ENCODE measurements at places on chromosomes 13 and 19.

DNA sequence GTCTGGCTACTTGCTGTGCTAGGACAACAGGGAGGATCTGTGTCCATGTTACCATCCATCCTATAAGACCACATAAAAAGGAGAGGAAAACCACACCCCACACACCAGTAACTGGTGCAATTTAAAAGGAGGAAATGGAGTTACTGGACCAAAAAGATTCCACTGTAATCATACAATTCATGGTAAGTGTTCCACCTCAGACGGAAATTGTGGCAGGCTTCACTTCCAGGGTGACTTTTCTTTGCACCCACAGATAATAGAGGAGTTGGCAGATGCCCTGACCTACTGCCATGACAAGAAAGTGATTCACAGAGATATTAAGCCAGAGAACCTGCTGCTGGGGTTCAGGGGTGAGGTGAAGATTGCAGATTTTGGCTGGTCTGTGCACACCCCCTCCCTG lies 2.4 kb downstream of the AURKC start:
- DNase-seq, result no peak

DNA sequence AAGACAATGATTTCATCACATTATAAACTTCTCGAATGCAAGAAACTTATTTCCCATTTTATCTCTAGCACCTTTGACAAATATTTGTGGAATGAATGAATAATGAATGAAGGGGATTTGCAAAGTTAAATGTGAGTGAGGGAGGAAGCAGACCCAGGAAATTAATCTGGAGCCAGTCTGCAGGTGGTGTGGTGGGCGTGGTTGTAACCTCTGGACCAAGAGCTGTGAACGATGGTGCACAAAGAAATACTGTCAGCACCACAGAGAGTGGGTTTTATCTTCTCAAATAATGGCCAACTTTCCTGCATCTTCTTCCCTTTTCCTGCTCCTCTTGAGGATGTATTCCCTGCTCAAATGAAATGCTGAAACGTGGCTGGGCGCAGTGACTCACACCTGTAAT lies 11.0 kb upstream of the ZNF792 start:
- DNase-seq, result no peak

DNA sequence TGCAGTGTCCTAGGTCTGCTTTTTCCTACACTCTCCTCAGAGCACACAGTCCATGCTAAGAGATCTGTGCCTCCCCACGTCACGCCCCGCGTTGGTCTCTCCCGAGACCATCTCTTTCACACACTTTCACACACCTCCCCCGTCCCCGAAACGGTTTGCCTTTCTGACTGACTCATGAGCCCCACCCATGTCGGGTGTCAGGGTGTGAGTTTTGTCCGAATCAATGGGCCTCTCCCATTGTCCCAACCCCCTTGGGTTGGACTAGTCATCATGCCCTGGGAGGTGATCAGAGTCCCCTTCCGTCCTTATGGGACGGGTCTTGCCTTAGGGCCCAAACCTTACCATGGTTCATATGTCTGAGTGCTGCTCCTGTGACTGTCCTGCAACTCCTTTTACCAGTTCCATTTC lies 214.0 kb upstream of the HTR2A start:
- no peak for DNase-seq

DNA sequence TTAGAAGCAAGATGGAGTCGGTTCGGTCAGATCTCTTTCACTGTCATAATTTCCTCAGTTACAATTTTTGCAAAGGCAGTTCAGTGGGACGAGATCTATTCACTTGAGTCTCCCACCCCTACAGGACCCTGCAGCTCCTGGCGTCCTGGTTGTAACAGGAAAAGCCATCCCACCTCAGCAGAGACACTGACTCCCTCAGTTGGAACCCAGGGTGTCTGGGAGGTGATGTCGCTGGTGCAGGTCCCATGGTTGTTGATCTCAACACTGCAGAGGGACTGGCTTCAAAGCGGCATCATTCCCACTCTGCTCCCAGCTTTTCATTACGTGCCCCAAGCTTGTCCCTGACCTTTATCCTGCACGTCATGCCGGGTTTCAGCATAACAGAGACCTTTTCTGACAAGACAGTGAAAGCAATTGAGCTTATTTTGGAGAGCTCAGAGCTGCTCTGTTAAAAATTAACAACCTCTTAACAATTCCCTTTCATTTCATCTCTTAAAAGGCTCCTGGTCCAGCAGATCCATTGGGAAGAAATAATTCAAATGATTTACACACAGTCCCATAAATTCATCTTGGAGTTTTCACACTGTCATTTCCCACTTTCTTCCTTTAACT lies 17.6 kb upstream of the COG3 start:
- no peak for DNase-seq

DNA sequence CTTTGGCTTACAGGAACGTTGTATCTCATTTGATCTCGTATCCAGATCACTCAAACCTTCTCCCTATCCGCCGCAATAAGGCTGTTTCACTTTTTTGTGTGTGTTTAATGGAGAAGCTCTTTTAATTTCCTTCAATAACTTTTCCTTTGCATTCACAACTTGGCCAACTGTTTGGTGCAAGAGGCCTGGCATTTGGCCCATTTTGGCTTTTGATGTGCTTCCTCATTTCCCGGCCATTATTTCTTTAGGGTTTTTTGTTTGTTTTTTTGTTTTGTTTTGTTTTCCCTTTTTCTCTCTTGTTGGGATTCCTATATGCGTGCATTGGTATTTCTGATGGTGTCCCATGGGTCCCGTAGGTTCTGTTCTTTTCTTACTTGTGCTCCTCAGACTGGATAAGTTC lies 6.1 kb upstream of the UPF3A start:
- no peak for DNase-seq

DNA sequence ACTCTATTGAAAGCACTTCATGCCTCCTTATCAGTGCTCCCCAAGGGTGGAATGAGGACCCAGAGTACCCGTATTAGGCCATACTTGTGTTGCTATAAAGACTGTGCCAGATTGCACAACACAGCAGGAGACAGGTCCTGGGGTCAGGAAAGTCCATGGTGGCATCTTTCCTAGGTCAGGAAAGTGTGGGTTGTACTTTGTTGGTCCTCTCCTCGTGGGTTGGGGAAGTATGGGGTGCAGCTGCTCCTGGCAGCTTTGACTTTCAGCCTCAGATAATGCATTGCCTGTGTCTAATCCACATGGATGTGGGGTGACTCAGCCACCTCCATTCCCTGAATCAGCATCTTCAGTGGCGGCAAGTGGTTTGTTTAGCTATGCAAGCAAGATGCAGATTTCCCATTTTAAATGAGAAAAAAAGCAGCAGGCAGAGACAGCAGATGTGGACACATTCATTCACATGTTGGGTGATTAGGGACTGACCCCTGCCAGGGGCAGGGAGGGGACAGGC lies 8.4 kb upstream of the CYP2B6 start:
- no peak for DNase-seq
